Coronary artery (tissue), 2 donors: ENCODE measurements at places on chromosomes 7 and 10.

GRCh38 chr10:29772403-29772802 is 137.6 kb upstream of the SVIL start:
- no peak for DNase-seq

- DNase-seq = no peak
Observed at GRCh38 chr10:115827231-115828009, 445.6 kb downstream of the GFRA1 start.

- DNase-seq = no peak
Observed at GRCh38 chr7:135251496-135252391, 18.1 kb downstream of the STRA8 start.

DNA sequence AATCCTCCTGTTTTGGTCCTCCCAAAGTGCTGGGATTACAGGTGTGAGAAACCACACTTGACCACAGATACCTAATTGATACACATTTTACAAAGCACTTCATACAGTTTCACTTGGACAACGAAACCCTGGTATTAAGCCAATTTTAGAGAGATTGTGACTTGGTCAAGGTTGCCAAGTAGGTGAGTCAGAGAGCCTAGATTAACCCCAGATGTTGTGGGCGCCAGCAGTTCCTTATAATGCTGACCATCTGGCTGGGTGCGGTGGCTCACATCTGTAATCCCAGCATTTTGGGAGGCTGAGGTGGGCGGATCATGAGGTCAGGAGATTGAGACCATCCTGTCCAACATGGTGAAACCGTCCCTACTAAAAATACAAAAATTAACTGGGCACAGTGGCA is 4.9 kb upstream of the PHKG1 start:
- no peak for DNase-seq

- peak; percentile 93 for DNase-seq
Observed at GRCh38 chr7:82443547-82444219, at the start of gene CACNA2D1. CACNA2D1 (minus strand) TSS chr7:82443777.

DNA sequence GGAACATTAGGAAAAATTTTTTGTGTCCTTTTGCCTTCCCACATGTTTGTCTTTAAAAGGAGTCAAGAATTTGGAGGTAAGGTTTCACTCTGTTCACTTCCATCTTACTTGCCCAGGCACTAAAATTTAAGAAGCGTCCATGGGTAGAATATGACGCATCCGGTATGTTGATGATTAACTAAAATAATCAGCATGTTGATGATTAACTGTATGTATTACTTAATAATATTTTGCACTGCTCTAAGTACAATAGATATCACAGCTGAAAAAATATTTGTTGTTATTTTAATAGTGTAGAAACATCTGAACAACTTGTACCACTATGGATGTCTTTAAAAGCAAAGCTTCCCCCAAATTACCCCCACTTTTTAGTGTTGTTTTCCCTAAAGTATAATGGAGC is 11.5 kb downstream of the ANKRD22 start:
- no peak for DNase-seq

DNA sequence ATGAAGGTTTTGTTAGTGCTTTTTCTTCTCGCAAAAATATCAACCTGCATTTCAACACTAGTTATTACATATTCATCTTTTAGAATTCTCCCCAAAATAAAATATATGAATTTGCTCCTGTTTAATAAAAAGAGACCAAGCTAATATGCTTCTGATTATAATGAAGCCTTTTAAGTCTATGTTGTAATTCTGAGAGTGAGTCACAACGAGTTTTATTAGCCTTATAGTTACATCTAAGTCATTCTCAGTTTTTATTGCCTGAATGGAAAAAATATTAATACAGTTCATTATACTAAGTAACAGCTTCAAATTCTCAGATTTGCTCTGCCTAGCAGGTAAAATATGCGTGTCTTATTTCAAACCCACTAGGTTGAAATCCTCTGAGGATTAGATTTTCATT is 152.4 kb upstream of the CELF2 start:
- DNase-seq = no peak

DNA sequence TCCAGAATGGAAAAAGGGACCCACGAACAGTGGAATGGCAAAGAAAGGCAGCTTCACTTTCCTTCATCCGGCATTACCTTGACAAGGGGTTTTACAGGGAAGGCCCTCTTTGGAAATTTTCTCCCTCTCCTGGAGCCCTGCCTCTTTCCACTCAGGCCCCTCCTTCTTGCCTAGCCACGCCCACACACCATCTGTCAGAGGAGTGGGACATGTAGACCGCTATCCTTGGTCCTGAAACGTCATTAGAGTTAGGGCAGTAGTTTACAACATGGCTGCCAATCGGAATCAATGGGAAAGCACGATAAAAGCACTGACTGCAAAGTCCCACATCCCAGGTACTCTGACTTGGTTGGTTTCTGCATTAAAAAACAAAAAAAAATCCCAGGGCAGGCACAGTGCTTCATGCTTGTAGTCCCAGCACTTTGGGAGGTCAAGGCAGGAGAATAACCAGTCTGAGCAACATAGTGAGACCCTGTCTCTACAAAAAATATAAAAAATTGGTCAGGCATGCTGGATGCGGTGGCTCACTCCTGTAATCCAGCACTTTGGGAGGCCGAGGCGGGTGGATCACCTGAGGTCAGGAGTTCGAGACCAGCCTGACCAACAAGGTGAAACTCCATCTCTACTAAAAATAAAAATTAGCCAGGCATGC is 96.4 kb downstream of the MARCHF5 start:
- no peak for DNase-seq

DNA sequence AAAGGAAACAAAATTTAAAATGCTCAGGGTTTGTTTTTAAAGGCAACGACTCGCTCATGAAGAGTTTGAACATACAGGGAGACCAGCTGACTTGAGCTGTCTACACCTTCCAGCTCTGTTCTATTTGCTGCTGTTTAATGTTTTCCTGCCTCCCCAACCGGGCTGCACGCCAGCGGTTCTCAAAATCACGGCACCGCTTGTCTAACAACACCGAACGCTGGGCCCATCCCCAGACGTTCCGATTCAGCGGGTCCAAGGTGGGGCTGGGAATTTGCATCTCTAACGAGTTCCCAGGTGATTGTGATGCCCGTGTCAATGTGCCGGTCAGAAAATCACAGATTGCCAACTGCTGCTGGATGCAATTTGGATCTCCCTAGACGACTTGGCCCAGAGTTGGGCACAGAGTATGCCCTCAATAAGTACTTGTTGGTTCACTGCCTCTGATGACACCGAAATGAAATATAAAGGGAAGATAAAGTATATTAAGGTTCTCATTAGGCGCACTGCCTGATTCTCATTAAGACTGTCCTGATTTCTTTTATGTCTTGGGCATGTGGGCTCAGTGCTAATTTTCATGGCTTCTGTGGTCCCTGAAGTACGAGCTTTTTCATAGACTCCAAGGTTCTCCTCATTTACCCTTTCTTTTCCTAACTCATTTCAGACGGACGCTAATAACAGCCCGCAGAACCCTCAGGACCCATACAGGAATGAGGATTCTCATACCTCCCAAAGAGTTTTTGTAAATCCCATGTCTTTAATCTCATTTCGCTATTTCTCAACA is 28.5 kb downstream of the CELF2 start:
- no peak for DNase-seq

DNA sequence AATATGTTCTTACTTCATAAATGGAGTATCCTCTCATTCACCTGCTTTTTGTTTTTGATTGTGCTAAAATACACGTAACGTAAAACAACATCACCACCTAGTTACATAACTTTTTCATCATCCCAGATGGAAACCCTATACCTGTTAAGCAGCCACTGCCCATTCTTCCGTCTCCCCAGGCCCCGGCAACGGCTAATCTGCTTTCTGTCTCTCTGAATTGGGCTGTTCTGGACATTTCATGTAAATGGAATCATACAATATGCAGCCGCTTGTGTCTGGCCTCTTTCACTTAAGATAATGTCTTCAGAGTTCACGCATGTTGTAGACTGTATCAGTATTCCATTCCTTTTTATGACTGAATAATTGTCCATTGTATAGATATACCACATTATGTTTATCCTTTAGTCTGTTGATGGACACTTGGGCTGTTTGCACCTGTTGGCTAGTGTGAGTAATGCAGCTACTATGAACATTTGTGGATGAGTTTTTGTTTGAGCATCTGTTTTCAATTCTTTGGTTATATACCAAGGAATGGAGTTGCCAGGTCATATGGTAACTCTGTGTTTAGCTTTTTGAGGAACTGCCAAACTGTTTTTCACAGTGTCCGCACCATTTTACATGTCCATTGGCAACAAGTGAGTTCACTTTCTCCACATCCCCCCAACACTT is 14.1 kb upstream of the SUN1 start:
- DNase-seq = no peak
